Adrenal gland (tissue), 19 donors: ENCODE measurements at places on chromosomes 13 and 19.

- DNase-seq = no peak
Measured at GRCh38 chr13:40048551-40048950, 393.1 kb downstream of the COG6 start.

DNA sequence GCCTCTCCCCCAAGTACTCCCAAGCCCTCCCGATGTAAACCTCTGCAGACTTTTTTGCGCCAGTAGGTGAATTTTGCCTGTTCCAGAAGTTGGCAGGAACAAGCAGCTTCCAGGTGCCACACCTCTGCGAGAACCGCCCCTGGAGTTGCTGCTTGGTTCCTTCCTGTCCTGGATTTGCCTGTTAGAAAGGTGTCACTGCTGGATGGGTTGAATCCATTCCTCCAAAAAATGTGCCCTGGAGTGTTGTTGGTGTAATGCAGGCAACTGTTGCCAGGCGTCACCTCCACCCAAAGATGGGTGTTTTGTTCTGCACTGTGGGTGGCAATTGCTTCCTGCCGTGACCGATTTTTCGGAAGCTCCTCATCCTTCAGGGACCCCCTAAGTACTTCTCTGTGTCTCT is 5.7 kb downstream of the PGPEP1 start:
- no peak for DNase-seq

GRCh38 chr19:797528-798414 is 519 bp downstream of the PTBP1 start:
- peak; percentile 86 for DNase-seq

- no peak for DNase-seq
Measured at GRCh38 chr13:98275681-98276171, 98.7 kb upstream of the RNF113B start.

DNA sequence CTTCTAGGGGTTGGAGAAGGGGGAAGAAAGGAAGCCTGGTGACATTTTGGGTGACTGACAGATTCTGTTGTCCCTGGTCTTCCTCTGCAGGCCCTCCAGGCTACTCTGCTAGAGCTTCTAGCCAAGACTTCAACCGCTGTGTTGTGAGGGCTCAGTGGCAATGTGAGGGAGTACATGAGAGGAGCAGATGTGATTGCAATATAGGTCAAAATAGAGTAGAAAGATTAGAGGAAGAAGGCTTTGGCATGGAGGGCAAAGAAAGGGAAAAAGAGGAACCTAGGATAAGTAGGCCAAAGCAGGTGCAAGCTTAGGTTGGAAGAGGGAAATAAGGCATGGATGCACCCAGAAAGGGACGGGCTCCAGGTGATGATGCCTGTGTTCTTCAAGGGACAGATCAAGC is 216.9 kb downstream of the RGCC start:
- no peak for DNase-seq

DNA sequence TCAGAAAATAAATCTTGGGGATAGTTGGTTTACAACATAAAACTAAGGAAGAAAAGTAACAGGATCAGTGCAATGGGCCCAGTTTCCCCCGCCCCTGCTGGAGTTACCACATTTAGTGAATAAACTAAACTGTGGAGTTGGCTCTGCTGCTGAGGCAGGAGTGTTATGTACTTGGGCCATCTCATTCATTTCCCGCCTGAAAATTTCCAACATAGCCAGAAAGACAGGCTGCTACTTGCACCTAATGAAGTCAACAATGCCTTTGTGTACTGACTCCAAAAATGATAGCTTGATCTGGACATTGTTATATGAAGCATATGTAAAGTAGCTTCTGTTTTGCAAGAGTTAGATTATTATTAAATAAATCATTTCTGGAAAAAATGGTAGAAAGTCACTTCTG is 7.9 kb upstream of the RNASEH2B start:
- DNase-seq = no peak

DNA sequence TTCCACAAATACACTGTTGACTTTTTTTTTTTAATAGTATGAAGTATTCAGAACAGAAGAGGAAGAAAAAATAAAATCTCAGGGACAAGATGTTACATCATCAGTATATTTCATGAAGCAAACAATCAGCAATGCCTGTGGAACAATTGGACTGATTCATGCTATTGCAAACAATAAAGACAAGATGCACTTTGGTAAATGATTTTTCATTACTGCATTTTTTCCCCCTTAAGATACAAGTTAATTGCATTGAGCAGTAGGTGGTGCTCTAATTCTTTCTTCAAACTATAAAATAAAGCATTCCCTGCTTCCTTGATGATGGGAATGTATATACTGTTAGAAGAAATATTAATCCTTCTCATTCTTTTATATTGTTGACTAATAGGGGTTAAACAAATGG is 17.1 kb downstream of the UCHL3 start:
- no peak for DNase-seq

- DNase-seq = peak; percentile 51
Measured at GRCh38 chr19:19405971-19406877, 749 bp downstream of the GATAD2A start.

- no peak for DNase-seq
Measured at GRCh38 chr19:29855741-29856500, 44.1 kb downstream of the CCNE1 start.

GRCh38 chr13:39965309-39965708 is 309.8 kb downstream of the COG6 start:
- no peak for DNase-seq

GRCh38 chr19:21317821-21318220 is 11.4 kb downstream of the ZNF708 start:
- DNase-seq = no peak

GRCh38 chr13:30529085-30529834 is 63.5 kb upstream of the HMGB1 start:
- no peak for DNase-seq

GRCh38 chr19:27971071-27971470 is 1241.9 kb downstream of the UQCRFS1 start:
- no peak for DNase-seq

DNA sequence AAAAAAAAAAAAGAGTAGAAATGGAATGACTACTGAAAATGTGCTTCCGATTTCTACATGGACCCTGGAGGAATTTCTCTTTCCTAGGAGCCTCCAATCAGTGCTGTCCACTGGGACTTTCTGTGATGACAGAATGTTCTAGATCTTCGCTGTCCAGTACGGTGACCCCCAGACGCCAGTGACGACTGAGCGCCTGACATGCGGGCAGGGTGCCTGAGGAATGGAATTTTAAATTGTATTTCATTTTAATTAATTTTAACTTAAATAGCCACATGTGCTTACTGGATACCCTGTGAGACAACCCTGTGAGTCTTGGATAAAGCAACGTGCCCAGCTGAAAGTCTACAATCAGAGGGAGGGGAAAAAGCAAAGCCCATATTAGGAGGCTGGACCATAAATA is 4.1 kb upstream of the TLE6 start:
- DNase-seq = no peak

DNA sequence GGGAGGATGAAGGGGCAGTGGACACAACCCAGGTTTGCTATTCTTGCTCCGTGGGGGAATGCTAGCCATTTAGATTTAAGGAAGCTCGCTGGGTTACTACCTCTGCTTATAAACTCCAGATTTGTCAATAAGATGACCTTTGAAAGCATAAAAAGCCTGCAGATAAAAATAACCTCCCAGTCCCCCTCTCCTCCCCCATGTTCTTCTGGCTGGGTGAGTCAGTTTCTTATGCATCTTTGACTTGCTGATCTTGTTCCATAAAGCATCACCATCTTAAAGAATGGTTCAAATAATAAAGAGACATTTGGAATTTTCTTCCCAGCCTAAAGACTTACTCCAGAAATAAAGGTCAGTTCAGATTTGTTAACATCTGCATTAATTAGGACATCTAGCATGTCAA is 118.3 kb upstream of the RNF113B start:
- no peak for DNase-seq

GRCh38 chr13:72643311-72643989 is 84.0 kb downstream of the MZT1 start:
- DNase-seq = peak; percentile 91

DNA sequence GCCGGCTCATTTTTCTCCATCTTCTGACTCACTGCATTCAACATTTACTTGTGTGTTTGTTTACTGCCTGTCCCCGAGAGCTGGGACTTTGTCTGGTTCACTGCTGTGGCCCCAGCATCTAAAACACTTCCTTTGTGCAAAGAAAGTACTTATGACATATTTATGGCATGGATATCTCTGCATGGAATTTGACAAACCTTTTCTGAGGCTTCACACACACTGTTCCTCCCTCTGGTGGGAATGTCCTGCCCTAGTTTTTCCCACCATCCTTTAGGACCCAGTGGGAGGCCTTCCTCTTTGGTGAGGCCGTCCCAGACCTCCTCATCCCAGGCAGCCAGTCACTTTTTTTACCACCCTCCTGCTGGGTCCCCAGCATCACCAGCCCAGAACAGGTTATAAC is 1.4 kb upstream of the SRRM5 start:
- DNase-seq = no peak

DNA sequence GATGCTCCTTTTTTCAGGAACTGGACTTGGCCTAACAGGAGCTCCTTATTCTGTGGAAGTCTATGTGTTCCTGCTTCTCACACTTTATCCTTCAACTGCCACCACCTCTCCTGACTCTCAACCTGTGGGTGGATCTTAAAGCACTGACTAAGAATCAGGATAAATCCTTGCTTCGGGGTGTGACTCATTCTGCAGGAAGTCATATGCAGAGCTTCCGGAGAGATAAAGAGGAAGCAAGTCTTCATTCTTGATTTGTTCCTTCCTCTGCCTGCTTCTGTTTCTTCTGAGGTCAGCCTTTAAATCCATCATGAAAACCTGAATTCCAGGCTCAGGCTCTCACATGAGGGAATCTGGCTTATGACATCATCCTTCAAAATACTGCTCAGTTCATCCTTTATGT is 137.1 kb upstream of the ATXN8OS start:
- no peak for DNase-seq

DNA sequence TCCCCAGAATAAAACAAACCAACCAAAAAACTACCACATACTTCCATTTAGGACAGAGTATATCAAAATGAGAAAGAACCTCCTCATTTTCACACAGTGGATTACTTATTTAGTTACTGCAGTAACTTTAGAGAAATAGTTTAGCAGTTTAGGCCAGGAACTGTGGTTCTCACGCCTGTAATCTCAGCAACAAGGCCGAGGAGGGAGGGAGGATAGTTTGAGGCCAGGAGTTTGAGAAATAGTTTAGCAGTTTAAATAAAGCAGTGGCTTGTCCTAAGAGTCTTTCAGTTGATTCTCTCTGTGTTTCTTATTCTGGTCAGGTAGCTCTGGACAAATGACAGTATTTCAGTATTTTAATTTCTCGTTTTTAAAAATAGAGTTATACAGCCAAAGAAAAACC is 9.4 kb downstream of the HMGB1 start:
- no peak for DNase-seq

DNA sequence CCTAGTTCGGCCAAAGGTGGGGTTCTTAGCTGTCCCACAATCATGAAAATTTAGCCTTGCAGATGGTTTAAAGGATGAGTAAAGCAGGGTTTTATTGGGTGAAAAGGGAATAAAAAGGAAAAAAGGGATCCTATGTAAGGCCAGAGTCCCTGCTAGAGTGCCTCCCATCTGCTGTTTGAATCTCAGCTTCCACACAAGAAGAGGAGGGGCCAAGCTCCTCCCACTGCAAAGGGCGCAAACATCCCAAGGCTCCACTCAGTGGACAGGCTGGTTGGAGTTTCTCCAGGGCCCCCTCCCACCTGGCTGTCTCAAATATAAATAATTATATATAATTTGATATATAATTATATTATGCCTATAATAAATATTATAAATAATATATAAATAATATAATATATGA is 1272.1 kb upstream of the PCDH20 start:
- DNase-seq = no peak

- no peak for DNase-seq
Measured at GRCh38 chr19:42303101-42303464, 659 bp upstream of the PAFAH1B3 start.

DNA sequence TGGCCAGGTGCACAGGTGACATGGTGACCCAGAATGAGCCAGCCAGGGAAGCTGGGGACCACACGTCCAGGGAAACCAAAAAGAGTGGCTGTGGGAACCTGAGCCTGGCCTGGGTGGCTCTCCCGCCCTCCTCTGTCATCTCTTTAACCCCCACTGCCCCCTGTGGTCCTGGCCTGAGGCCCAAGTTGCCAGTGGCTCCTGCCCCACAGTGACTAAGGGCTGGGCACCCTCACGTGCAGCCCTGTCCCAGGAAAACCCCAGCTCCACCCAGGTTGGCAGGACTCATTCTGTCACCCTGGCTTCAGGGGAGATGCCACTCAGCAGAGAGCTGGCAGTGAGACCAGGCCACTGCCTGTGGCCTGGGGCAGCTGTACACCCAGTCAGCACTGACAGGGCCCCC is 30.6 kb upstream of the ISYNA1 start:
- DNase-seq = no peak

- peak; percentile 69 for DNase-seq
Measured at GRCh38 chr13:40082639-40083038, 427.2 kb downstream of the COG6 start.

DNA sequence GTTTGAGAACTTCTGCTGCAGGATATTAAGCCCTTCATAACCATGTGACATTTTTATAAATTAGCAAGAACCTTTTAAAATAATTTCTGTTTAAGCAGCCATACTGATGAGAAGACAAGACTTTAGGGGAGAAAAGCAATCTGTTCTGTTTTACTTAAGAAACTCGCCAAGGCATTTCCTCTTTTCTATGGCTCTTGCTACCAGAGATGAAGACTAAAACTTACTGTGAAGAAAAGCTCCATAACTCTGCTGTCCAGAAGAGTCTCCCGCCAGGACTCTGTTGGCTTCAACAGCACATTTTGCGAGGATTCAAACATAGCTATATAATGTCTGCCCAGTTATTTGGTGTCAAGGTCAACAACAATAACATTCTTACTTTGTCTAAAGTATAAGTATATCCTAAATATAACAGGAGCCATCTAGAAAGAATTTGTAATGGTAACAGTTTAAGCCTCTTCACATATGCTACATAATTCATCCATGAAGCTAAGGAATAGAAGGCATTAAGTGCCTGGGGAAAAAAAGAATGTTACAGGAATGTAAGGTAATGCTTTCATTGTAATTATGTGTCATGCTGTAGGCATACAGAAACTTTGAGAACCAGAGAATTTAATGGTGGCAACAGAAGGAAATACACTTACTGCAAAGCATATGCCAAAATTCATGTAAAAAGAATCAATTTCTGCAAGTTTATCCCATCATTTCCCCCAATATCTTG is 53.2 kb upstream of the EEF1AKMT1 start:
- DNase-seq = no peak

GRCh38 chr19:9971166-9971897 is 35.0 kb upstream of the OLFM2 start:
- DNase-seq = no peak

DNA sequence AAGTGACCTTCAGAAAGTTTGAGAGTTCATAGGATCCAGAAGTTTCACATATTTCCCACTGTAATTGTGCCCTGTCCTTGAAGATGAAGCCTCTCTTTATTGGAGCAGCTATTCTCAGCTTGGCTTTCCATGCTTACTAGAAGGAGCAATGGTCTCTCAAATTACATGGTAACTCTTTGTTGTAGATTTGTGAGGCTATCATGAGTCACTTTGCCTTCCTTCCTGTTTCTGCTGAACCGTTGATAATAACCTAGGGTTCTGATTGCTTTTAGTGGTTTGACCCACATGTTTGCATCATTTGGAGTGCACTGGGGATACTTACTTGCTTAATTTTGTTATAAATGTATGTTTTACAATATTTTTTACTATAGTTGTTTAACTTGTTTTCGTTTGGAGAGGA is 772.9 kb upstream of the SLITRK6 start:
- no peak for DNase-seq

- DNase-seq = no peak
Measured at GRCh38 chr13:25247360-25247759, 39.9 kb downstream of the MTMR6 start.
